ENCODE measurements at places on chromosomes 1 and 21.

GRCh38 chr1:237769916-237770315 lies 120.8 kb downstream of the ZP4 start:
- no peak for DNase-seq

DNA sequence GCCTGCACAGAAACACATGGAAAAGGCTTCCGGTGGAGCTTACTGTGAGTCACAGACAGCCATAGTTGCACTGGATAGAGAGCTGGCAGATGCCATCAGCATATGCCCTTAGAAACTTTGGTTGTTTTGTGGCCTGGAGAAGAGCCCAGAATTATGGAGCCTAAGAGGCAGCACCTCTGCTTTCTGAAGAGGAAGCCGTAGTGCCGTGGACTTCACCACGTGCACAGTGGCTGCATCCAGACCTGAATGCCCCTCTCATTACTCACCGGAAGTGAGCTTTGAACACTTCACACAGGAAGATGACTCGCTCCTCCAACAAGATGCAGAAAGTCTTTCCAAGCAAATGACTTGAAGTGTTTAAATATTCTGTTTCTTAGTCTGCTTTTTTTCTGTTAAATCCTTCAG lies 28.4 kb downstream of the JUN start:
- DNase-seq, result peak; percentile 74

GRCh38 chr1:239930686-239931262 lies 160.9 kb upstream of the FMN2 start:
- no peak for DNase-seq

- DNase-seq, result no peak
These were observed 167.7 kb downstream of the SIPA1L2 start for GRCh38 chr1:232462213-232462612.

DNA sequence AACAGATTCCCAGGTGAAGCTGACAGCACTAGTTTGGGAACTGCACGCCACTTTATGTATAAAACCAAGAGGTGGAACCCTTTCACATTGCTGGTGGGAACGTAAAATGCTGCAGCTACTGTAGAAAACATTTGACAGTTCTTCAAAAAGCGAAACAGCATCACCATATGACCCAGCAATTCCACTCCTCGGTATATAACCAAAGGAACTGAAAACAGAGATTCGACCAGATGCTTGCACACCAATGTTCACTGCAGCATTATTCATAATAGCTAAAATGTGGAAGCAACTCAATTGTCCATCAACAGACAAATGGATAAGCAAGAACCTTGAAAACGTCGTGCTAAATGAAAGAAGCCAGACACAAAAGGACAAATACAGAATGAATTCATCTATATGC lies 17.5 kb downstream of the RSPH1 start:
- DNase-seq, result no peak

GRCh38 chr1:180230791-180231505 lies 884 bp downstream of the LHX4 start:
- no peak for DNase-seq

- DNase-seq, result no peak
These were observed 392.6 kb upstream of the DEPDC1 start for GRCh38 chr1:68889471-68889870.

DNA sequence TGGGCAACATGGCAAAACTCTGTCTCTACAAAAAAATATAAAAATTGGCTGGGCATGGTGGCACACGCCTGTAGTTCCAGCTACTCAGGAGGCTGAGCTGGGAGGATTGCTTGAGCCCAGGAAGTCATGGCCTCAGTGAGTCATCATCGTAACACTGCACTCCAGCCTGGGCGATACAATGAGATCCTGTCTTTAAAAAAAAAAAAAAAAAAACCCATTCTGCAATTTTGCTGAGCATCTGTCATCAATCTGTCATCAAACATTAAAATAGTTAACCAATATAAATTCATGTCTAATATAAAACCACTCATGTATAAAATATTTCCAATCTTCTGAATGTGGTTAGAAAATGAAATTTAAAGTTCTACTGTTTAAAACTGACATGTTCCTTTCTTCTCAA lies 56.9 kb downstream of the LPAR3 start:
- no peak for DNase-seq

DNA sequence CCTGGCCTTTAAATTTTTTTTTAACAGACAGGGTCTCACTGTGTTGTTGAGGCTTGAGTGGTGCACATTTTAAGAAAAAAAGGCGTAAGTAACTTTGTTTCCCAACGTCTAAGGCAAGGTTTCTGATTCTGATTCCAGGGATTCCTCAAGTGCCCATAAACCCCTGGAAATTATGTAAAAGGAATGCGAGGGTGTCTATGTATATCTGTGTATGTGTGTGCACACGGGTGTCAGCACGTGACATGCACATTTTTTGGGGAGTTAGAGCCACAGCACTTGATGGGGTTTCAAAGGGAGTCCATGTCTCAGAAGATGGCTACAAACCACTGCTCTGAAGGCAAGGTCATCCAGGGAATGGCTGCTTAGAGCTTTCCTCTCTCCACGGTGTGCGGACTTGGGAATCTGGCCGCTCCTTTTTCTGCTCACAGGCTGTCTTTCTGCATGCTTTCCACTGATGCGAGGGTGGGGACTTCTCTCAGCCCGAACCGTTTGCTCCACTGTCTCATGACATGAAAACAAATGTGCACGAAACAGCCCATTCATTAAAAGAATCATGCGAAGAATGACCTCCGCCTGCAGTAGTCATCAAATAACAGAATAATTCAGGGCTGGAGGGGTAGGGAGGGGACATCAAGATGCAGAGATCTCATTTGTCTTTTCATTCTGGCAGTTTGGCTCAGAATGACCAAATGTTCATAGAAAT lies 18.7 kb upstream of the RERE start:
- no peak for DNase-seq

Data from activated naive CD8-positive, alpha-beta T cell treated with anti-CD3 and anti-CD28 coated beads, Interleukin-2, amount 50 U/mL, for 24 hours (primary cell).